Esophagus squamous epithelium (tissue), 5 donors: ENCODE measurements at places on chromosomes 7 and 10.

- DNase-seq, result no peak
Observed at GRCh38 chr10:5551531-5552375, 27.0 kb downstream of the CALML3 start.

DNA sequence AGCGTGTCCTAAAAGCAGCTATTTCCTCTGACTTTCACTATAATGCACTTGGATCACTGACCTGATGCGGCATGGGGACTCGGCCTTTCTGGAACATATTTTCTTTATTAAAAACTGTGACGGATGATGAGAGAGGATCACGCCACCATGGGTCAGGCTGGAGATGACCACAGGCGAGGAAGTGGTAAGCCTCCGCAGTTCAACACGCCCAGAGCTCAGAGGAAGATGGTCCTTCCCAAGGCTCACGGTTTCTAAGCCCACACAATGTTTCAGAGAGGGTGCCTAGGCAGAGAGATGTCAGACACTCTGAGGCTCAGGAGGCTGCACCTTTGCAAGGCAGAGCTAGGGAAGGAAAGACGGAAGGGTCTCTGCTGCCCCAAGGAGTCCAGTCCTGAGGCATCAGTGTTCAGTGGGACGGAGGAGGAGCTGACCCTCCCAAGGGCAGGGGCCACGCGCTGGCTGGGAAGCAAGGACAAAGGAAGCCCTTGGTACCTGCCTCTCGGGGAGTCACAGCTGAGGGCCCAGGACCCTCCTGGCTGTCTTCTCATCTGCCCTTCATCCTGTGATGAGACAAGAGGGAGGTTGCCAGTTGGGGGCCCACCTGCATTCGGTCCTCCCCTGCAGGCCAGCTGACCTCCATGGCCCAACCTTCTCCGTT, 9.5 kb downstream of the CHST15 start:
- DNase-seq, result no peak

- DNase-seq, result no peak
Observed at GRCh38 chr7:112723416-112723815, 66.8 kb downstream of the TMEM168 start.

- no peak for DNase-seq
Observed at GRCh38 chr7:102300643-102301221, 14.1 kb downstream of the SH2B2 start.

- DNase-seq, result no peak
Observed at GRCh38 chr7:130896898-130897514, 163.0 kb upstream of the KLF14 start.

DNA sequence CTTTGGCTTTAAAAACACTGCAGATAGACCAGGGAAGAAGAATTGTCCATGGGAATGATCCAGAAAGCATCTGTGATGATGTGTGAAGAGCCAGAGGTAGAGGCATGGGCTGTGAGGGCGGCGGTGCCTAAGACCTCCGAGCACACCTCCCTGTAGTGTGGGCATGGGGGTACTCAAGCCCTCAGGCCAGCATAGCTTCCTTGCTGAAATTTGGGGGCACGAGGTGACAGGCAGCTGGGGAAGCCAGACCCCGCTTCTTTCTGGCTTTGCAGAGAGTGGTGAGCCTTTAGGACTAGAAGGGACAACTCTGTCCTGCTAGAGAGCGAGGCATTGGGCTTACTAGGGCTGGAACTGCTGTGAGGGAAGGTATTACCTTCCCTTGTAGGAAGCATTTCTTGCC, 187.7 kb upstream of the SH2B2 start:
- no peak for DNase-seq

DNA sequence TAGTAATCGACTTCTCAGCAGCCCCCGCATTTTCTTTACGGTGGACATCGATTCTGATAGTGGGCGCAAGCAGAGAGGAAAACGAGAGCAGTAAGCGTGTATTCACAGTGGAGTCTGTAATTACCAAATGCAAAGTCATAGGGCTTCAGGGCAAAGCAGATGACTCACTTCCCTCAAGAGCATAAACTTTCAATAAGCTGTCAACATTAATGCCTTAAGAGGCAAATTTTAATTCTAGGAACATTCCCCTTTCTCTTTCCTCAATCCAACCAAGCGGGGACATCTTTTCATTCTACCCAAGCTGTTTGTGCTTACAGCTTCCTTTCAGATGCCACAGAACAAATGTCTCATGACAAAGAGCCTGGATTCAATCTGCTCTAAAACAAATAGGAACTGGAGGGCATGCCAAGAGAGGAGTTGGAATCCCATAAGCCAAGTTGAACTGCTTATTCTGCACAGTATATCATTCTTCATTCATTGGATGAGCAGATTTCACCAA, 48.6 kb downstream of the MALSU1 start:
- no peak for DNase-seq

GRCh38 chr7:130909161-130909836, 175.3 kb upstream of the KLF14 start:
- no peak for DNase-seq

DNA sequence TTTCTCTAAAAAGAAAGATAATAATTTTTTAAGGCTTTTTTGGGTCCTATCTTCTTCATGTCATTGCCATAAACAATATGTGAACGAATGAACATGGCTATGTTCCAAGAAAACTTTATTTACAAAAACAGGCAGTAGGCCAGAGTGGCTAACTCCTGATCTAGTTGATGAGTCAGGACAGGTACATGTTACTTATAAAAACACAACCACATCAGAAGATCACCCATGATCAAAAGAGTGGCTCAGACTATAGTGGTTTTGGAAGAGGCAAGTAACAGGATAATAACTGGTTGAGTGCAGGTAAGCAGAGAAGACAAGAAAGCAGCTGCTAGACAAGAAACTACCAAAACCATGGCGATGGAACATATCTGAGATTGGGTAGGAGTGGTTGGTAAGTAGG, 468.7 kb downstream of the KCNMA1 start:
- no peak for DNase-seq
